ENCODE measurements at places on chromosomes 1 and 21.

GRCh38 chr1:7705048-7705907, 65.8 kb upstream of the VAMP3 start:
- H3K4me1 ChIP-seq = no peaks in the 10 kb centered on the region
- peak overlapping the region; percentile 35 for H3K4me3 ChIP-seq
- peak; percentile 24 for DNase-seq
- no peak overlapping the region for H3K27ac ChIP-seq

GRCh38 chr1:77825131-77825709, 45.8 kb downstream of the MIGA1 start:
- no peaks in the 10 kb centered on the region for H3K27me3 ChIP-seq
- no peak overlapping the region for H3K4me3 ChIP-seq
- no peak overlapping the region for H3K27ac ChIP-seq

DNA sequence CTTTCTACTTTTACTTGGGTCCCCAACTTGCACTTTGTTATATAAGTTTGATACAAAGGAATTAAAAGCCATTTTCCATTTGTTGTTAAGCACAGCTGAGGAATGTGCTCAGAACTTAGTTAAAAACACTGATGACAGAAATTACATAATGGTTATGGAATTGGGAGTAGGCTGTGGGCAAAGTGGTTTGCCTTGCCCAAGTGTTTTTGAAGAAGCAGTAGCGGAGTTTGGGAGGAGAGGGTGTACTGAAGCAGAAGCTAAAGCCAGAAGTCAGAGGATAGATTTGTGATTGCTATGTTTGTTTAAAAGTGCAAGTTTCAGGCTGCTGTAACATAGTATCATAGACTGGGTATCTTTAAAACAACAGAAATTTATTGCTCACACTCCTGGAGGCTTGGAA, 391.8 kb downstream of the DUSP10 start:
- no peaks in the 10 kb centered on the region for H3K36me3 ChIP-seq
- no peaks in the 10 kb centered on the region for H3K4me1 ChIP-seq
- DNase-seq = no peak

DNA sequence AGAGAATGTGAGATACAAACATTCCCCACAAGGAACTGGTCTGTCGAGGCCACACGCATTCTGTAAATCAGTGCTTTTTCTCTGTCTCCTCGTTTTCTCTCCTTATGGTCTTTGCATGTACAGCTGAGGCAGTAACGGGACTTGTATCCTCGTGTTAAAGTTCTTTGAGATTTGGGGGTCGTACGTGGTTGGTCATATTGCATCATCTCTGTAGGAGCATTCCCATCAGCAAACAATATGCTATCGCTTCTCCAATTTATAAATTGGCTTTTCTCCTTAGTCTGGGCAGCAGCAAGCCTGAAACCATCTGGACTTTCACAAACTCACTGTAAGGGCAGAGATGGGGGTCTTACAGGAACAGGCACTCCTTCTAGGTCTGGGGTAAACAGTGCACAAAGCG, 13.0 kb upstream of the TRIM17 start:
- no peak overlapping the region for H3K27ac ChIP-seq
- DNase-seq = no peak
- no peak overlapping the region for H3K4me3 ChIP-seq
- no peaks in the 10 kb centered on the region for H3K36me3 ChIP-seq
- no peaks in the 10 kb centered on the region for H3K27me3 ChIP-seq

DNA sequence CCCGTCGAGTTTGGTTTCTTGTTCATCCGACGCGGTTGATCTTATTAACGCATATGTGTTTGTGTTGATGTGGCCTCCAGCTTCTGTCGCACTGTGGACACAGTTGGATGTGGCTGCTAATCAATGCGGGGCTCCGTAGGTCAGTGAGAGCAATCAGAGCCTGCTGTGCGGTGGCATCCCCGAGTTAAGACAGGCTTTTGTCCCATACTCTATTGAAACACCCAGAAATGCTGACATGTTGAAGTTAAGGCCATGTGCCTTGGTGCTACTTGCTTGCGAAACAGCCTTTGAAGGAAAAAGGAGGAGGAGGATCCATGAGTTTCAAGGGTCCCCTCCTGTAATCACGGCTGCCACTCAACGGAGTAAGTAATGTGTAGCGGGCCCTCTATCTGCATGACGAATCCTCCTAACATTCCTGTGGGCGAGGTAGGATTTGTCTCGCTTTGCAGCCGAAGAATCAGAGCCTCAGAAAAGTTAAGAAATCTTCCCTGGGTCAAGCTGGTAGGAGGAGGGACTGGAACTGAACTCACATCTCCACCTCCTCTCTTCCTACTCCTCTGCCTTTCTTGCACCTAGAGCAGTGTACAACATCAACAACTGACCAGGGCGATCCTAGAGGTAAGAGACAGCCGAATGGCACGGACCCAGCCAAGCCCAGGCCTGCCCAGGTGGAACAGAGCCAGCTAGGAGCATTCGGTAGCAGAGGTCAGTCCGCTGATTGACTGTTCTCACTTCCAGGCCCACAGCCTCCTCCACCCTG, 19.5 kb downstream of the PDE9A start:
- H3K4me1 ChIP-seq = peaks cover 6% of the 10 kb centered on the region
- no peaks in the 10 kb centered on the region for H3K36me3 ChIP-seq

- H3K4me1 ChIP-seq = no peaks in the 10 kb centered on the region
- H3K27me3 ChIP-seq = no peaks in the 10 kb centered on the region
- no peak for DNase-seq
- H3K4me3 ChIP-seq = no peak overlapping the region
- no peaks in the 10 kb centered on the region for H3K36me3 ChIP-seq
- no peak overlapping the region for H3K27ac ChIP-seq
These were observed 61.2 kb downstream of the ST6GALNAC5 start for GRCh38 chr1:76928522-76928921.

Measured in colonic mucosa (tissue), 4 donors.